ENCODE measurements at places on chromosomes 7 and 10.

GRCh38 chr10:121838149-121838548 lies 89.7 kb downstream of the ATE1 start:
- H3K4me1 ChIP-seq: peaks cover 13% of the 10 kb centered on the region
- H3K27me3 ChIP-seq: no peaks in the 10 kb centered on the region
- no peak overlapping the region for H3K27ac ChIP-seq
- H3K36me3 ChIP-seq: peaks cover 16% of the 10 kb centered on the region

- no peaks in the 10 kb centered on the region for H3K36me3 ChIP-seq
- no peaks in the 10 kb centered on the region for H3K27me3 ChIP-seq
- H3K27ac ChIP-seq: no peak overlapping the region
- DNase-seq: no peak
Observed at GRCh38 chr7:9842301-9842700, 1131.4 kb upstream of the PHF14 start.

DNA sequence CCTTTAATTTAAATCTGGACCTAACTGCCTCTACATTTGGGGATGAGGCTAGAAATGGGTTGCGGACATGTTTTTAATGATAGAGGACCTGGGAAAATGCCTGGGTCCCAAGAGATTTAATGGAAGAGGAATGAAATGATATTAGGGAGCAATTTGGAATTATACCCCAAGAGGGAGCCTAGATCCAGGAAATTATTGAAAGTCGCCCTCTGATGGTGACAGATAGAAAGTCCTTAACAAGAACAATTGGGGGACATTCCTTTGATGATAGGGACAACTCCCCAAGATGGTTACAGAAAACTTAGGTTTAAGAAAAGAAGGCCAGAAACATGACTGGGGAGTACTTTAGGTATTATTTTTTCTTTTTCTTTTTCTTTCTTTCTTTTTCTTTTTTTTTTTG lies 9.5 kb upstream of the TSGA13 start:
- DNase-seq: no peak
- no peaks in the 10 kb centered on the region for H3K4me1 ChIP-seq
- no peaks in the 10 kb centered on the region for H3K36me3 ChIP-seq
- H3K27me3 ChIP-seq: peaks cover 23% of the 10 kb centered on the region
- peak overlapping the region; percentile 8 for H3K27ac ChIP-seq
- H3K4me3 ChIP-seq: no peak overlapping the region

DNA sequence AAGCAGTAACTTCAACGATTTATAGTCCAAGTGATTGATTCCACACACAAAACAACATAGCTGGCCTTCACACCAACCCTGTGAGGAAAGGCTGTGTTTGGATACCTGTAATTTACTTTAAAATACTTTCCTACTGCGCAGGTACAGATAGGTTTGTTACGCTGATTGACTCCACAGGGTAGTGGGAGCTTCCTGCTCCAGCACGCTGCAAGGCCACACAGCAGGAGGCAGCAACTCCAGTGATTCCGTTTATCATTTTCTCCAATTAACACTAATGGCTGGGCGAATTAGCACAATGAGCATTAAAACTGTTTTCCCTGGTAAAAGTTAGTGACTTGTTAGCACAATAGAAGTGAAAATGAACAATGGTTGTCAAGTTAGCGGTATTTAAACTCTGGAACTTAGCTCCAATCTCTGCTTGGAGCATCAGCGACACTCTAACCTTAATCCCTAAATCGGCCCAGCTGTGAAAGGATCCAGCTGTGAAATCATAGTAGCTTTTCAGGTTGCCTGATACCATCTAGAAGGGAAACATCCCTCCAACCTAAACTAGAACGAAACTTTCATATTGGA lies 959 bp downstream of the DCLRE1C start:
- H3K36me3 ChIP-seq: peaks cover 22% of the 10 kb centered on the region
- peaks cover 40% of the 10 kb centered on the region for H3K4me1 ChIP-seq
- peak overlapping the region; percentile 96 for H3K27ac ChIP-seq
- peak overlapping the region; percentile 92 for H3K4me3 ChIP-seq
- no peaks in the 10 kb centered on the region for H3K27me3 ChIP-seq

DNA sequence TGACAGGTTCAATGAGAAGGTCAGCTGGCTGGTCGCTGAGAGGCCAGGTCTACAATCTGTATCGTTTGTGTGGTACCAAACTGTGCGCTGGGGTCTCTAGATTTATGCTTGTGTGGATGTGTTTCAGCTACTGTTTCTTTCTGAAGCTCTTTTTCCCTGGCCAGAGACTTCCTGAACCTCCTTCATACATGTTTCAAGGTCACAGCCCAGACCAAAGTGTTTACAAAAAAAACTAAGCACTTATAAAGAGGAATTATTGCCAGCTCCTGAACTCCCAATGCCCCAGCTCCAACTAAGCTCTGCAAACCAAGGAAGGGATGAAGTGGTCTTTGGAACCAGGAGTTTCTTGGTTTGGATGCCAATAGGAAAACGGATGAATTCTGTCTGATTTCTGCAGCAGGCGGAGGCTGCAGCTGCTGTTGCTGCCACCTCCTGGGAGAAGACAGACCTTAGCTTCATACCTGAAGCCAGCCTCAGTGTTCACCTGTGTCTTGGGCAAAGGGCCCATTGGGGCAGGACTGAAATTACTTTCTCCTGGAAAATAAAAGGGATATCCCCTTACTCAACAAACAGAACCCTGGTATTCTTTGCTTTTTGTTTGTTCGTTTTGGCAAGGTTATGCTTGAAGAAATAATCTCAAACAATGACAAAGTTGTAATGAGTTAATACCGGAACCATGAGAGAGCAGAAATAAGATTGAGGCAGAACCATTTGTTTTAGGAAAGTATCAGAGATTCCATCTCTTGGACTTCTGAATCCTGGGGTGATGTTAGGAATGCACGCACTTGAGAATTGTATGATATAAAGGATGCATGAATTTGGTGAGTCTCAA lies 24.6 kb upstream of the MKLN1 start:
- no peaks in the 10 kb centered on the region for H3K4me1 ChIP-seq
- no peak for DNase-seq
- H3K36me3 ChIP-seq: no peaks in the 10 kb centered on the region

DNA sequence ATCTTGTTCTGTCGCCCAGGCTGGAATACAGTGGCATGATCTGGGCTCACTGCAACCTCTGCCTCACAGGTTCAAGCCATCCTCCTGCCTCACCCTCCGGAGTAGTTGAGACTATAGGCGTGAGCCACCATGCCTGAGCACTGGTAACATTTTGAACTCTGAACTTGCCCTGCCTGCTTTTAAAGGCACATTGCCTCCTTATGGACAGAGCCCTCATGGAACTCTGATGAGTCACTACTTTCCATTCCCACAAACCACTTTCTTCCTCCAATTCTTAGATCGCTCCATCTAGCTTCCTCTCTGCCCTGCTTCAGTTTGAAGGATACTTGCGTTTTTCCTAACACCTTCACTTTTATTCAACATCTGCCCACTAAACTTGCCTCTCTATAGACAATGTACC lies 38.1 kb downstream of the PRPS1L1 start:
- no peak for DNase-seq
- no peaks in the 10 kb centered on the region for H3K36me3 ChIP-seq
- peaks cover 2% of the 10 kb centered on the region for H3K4me1 ChIP-seq
- no peaks in the 10 kb centered on the region for H3K27me3 ChIP-seq
- no peak overlapping the region for H3K4me3 ChIP-seq
- no peak overlapping the region for H3K27ac ChIP-seq

DNA sequence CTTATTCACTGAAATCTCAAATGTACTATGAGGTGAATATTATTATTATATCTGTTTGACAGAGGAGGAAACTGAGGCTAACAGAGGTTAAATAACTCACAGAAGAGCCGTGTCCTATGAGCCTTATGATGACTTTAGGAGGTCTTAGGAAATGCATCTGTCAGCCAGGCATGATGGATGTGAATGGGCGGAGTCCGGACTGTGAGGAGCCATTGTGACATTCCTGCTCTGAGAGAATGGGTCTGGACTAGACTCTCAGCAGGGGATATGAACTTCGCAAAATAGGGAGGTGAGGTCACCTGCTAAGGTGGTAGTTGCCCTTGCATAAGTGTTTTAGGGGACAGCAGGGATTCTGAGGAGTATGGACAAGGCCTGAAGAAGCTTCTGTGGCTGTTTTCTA lies 153.6 kb downstream of the TMEM178B start:
- no peaks in the 10 kb centered on the region for H3K36me3 ChIP-seq
- no peak for DNase-seq
- no peaks in the 10 kb centered on the region for H3K27me3 ChIP-seq
- H3K27ac ChIP-seq: no peak overlapping the region
- no peak overlapping the region for H3K4me3 ChIP-seq

- peaks cover 4% of the 10 kb centered on the region for H3K36me3 ChIP-seq
- H3K4me1 ChIP-seq: no peaks in the 10 kb centered on the region
- no peak for DNase-seq
- H3K27ac ChIP-seq: no peak overlapping the region
Observed at GRCh38 chr7:86889501-86889900, 170.0 kb downstream of the ELAPOR2 start.

DNA sequence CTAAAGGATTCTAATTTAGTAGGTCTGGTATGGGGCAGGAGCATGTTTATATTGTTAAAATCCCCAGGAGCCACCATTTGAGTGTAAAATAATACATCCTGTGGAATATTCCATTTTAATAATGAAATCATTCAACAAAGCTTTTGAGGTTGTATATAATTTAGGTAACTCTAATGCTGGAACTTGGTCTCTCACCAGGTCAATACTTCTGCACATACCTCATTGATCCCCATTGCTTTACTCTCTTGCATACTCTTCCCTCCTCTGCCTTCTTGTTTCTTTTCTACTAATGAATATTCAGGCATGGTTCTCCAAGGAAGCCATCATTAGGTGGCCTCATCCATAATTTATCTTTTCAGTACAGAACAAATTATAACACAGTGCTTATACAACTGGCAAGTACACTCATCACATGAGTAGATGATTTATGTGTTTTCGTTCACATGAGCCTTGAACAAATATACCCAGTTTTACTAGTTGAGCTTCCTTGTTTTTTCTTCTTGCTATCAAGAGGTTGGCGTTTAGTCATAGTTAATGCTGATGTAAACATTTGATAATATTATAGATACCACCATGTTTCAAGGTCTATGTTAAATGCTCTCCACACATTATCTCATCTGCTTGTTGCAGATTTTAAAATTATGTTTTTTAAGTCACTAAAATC lies 7.2 kb downstream of the PALS2 start:
- no peak overlapping the region for H3K4me3 ChIP-seq
- H3K4me1 ChIP-seq: peaks cover 6% of the 10 kb centered on the region
- DNase-seq: no peak

DNA sequence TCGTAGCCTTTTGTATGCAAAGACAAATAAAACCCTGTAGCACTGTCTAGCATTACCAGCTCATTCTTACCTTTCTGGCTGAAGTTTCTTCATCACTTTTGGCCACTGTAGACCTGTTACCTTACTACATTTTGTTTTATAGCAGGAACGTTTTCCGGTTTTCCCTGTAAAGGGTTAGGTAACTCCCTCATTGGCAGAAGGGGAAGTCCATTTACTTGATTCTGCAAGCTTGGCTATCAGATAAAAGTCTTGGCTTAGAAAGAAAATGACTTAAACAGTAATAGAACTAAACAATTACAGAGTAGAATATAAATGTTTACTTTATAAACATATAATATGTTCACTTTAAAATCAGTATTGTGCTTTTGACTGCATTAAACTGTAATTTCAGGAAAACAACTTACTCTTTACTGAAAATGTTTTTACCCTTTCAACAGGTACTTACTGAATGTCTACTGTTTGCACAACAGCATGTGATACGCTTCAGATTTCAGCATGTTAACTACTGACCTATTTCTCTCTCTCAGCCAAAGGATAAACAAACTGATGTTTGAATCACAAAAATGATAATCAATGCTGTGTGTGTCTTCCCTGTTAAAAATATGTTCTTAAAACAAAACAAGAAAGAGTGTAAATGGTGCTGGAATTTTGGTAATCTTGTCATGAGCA lies 67.1 kb downstream of the OTUD1 start:
- H3K4me1 ChIP-seq: no peaks in the 10 kb centered on the region
- no peaks in the 10 kb centered on the region for H3K36me3 ChIP-seq
- no peak overlapping the region for H3K4me3 ChIP-seq
- H3K27me3 ChIP-seq: peaks cover 10% of the 10 kb centered on the region

DNA sequence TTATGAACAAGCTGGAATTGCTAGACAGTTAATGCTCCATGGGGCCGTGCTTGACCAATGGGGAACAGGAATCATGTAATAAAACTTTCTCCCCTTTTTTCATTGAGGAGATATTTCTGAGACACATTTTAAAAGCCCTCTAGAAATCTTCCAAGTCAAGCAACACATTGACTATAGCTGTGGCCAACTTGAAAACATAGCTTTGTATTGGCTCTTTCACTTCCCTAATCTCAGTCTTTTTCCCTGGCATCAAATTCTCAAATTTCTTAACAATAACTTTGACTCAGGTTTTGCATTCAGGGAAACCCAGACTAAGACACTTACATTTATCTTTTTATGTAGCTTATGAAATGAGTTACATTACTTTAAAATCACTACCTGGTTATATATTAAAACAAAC lies 947.1 kb upstream of the MBL2 start:
- H3K4me1 ChIP-seq: no peaks in the 10 kb centered on the region
- H3K27me3 ChIP-seq: no peaks in the 10 kb centered on the region
- H3K27ac ChIP-seq: no peak overlapping the region
- no peaks in the 10 kb centered on the region for H3K36me3 ChIP-seq
- no peak for DNase-seq
- H3K4me3 ChIP-seq: no peak overlapping the region

DNA sequence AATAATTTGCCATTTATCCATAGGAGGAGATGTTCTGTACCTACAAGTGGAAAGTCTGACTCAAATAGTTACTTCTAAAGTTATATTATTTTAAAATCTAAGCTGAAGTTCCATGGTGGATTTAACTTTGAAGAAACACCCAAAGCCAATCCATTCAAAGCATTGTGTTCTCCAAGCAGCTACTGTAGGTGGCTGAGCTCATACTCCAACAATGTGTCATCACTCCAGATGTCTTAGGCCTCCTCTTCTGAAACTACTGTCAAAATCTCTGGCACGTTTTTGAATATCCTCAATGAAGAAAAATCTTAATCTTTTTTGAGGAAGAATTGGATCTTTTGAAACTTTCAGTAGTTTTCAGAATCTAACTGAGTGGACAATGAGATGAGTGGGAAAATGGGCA lies 169.1 kb downstream of the PTEN start:
- no peak overlapping the region for H3K27ac ChIP-seq
- H3K27me3 ChIP-seq: no peaks in the 10 kb centered on the region
- no peak for DNase-seq
- peaks cover 21% of the 10 kb centered on the region for H3K4me1 ChIP-seq
- H3K4me3 ChIP-seq: no peak overlapping the region

DNA sequence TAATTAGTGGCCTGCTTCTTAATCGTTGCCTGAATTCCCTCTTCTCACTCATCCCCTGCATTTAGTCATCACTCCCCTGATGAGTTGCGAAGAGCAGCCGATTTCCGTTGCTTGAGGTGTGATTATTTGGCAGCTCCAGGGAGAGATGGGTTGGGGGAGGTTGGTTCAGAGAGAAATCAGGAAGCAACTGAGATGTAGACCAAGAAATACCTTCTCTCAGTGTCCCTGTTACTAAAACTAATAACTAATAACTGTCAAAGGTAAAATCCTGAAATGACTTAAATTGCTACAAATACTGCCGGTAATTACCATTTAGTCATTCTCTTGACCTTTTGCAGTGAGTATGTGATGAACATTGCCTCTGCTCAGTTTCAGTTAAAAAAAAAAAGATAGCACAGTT lies 76.9 kb downstream of the ELMO1 start:
- no peaks in the 10 kb centered on the region for H3K36me3 ChIP-seq
- H3K4me1 ChIP-seq: peaks cover 23% of the 10 kb centered on the region
- no peak overlapping the region for H3K4me3 ChIP-seq

Measured in effector memory CD8-positive, alpha-beta T cell (primary cell).